ENCODE measurements at places on chromosomes 5 and 9.

GRCh38 chr5:89246864-89247263 lies 363.9 kb upstream of the MEF2C start:
- H3K27me3 ChIP-seq: no peaks in the 10 kb centered on the region
- no peak overlapping the region for H3K4me3 ChIP-seq
- no peaks in the 10 kb centered on the region for H3K4me1 ChIP-seq
- DNase-seq: no peak

DNA sequence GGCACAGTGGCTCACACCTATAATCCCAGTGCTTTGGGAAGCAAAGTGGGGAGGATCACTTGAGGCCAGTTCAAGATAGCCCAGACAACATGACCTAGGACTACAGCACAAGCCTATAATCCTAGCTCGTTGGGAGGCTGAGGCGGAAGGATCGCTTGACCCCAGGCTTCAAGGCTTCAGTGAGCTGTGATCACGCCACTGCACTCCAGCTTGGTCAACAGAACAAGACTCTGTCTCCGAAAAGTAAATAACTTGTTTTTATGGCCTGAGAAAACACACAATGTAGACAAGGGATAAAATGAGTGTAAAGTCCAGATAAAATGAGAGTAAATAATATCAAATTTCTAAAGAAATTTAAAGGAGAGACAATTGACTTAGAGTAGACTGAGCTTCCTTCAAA lies 26.3 kb downstream of the SHLD3 start:
- DNase-seq: no peak
- no peak overlapping the region for H3K27ac ChIP-seq
- H3K4me1 ChIP-seq: no peaks in the 10 kb centered on the region

- DNase-seq: no peak
- peaks cover 60% of the 10 kb centered on the region for H3K36me3 ChIP-seq
- peak overlapping the region; percentile 67 for H3K27ac ChIP-seq
- no peaks in the 10 kb centered on the region for H3K27me3 ChIP-seq
- no peak overlapping the region for H3K4me3 ChIP-seq
- peaks cover 25% of the 10 kb centered on the region for H3K4me1 ChIP-seq
These were observed 291.8 kb downstream of the AOPEP start for GRCh38 chr9:95018099-95018936.

GRCh38 chr9:116059466-116059865 lies 94.1 kb upstream of the PAPPA start:
- no peak overlapping the region for H3K27ac ChIP-seq
- no peak overlapping the region for H3K4me3 ChIP-seq
- no peaks in the 10 kb centered on the region for H3K36me3 ChIP-seq
- H3K27me3 ChIP-seq: no peaks in the 10 kb centered on the region
- H3K4me1 ChIP-seq: no peaks in the 10 kb centered on the region
- DNase-seq: no peak

DNA sequence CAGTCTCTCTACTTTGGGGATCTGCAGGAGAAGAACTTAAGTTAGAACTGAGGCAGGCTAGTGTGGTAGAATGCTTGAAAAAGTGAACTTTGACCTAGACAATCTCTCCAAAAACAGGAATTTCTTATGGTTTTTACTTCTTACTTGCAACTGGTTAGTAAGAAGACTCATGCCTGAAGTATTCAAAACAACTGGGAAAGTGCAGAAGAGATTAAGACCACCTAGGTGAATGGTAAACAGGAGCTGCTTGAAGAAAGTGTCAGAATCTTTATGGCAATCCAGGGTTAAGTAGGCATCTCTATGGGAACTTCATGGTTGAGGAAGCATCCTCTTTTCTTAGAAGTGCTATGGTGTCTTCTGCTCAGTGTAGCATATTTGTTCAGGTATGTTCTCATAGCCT lies 428.6 kb upstream of the TLE4 start:
- H3K4me3 ChIP-seq: no peak overlapping the region
- H3K27ac ChIP-seq: no peak overlapping the region
- no peaks in the 10 kb centered on the region for H3K36me3 ChIP-seq
